ENCODE measurements at places on chromosomes 5 and 9.

DNA sequence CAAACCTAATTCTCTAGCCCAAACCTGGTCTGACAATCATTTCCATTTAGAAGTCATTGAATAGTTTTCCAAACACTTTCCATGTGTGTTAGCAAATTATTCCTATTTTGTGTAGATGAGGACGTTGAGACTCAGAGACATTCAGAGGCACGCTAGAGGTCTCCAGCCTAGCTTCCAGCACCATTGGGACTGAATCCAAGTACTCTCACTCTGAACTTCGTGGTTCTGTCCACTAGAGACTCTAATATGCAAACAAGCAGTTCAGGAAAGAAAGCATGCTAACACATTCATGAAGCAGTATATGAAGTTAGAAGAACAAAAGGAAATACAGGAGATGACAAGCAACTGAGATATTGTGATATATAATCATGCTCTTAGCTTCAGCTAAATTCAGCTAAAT is 354.8 kb downstream of the NTRK2 start:
- DNase-seq: no peak

- no peak for DNase-seq
Observed at GRCh38 chr9:27634879-27635278, 61.6 kb upstream of the C9orf72 start.

GRCh38 chr9:85639675-85640186 is 102.0 kb downstream of the AGTPBP1 start:
- no peak for DNase-seq

DNA sequence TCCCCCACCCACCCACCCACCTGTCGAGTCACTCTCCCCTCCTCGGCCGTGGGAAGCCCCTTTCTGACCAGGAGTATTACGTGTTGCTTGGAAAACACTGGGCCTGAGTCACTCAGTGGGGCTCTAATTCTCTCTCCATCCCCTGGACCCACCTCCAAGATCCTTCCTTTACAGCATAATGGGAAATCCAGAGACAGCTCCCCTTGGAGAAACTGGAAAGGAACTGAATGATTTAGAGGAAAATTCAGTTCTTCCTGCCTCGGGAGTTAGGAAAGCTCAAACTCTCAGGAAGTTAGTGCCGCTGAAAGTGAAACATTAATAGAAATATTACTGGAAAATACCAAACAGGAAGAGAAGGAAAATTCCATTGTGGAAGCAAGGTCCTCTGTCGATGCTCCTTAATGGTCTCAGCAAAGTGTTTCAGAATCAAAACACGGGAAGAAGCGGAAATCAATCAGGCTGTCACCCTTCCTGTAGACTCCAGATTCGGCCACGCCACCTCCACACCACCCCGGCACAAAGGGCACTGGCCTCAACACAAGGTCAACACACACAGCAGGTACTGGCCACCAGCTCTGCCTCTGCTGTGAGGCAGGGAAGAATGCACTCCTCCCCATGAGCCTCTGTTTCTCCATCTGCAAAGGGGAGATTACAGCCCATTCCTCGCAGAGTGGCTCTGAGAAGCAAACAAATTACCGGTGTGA is 9.6 kb downstream of the SHB start:
- no peak for DNase-seq

- no peak for DNase-seq
Observed at GRCh38 chr9:127013597-127013996, 99.0 kb downstream of the RALGPS1 start.

GRCh38 chr5:156590978-156591377 is 259.1 kb upstream of the PPP1R2B start:
- no peak for DNase-seq

DNA sequence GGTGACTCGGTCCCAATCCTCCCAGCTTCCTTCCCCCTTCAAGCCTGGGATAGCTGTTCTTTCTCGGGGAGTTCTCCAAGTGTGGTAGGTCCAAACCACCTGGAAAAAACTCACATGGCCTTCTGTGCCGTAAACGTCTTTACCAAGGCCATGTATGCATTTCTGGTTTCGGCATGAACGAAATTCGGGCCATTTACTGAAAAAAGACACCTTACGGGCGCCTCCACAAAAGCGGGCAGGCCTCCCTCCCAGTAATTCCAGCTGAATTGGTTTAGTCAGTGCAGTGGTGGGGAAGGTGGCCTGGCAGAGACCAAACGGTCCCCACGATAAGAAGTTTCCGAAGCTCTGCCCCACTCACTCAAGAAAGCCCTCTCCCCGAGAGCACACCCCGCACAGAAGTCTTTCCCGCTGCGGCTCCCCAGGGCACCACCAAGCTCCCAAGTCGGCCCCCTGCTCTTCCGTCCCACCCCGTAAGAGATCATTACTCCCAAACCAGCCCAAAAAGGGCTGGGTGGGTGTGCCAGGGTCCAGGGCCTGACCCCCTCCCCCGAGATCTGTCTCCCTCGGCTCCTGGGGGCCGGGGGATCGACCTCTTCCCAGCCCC is 86.3 kb upstream of the MELK start:
- peak; percentile 42 for DNase-seq

DNA sequence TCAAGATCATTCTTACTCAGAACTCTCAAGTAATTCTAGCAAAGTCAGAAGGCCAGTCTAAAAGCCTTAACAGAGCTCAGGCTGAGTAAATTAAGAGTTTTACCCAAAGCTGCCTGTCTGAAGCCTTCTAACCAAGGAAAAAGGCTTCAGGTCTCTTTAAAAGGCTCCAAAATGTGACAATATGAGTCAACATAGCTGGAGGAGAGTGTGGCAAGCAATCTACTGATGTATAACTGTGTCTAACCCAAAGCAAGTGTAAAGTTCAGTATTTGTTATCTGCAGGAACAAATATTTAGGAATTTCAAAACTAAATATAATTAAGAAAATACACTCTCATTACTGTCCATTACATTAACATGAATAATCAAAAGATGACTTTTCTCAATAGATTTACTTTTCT is 11.0 kb downstream of the ZBTB5 start:
- no peak for DNase-seq

GRCh38 chr9:127909839-127910273 is 7.0 kb downstream of the ST6GALNAC4 start:
- no peak for DNase-seq

DNA sequence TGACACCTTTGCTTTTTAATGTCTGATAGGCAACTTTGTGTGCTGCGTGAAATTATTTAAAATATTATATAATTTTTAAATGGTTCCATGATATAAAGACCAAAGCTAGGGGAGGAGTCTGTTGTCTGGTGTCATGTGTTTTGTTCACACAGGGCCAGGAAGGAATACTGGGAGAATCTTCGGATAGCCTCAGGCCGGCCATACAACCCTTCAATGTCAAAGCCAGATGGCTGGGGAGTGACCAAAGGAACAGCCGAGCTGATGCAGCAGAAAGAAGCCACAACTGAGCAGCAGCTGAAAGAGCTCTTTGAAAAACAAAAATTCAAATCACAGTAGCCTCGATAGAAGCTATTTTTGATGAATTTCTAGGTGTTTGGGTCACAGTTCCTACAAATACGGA is 19.2 kb downstream of the BHMT start:
- no peak for DNase-seq

GRCh38 chr9:122227575-122227900 is 1.2 kb downstream of the LHX6 start:
- DNase-seq: no peak

DNA sequence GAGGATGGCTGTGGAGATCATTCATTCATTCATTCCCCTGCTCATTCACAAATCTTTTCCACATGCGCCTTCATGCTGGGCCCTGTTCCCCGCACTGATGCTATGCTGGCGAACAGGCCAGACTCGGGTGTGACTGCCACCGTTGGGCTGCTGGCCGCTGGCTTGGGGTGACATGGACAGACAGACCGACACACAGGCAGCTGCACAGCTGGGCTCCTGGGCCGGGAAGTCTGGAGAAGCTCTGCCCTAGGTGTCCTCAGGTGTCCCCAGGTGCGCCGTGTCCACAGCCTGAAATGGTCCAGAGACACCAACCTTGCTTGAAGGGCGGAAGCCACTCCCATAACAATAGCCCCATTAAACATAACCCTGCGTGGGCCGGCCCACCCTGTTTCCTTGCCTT is 35.0 kb upstream of the BARHL1 start:
- DNase-seq: no peak

DNA sequence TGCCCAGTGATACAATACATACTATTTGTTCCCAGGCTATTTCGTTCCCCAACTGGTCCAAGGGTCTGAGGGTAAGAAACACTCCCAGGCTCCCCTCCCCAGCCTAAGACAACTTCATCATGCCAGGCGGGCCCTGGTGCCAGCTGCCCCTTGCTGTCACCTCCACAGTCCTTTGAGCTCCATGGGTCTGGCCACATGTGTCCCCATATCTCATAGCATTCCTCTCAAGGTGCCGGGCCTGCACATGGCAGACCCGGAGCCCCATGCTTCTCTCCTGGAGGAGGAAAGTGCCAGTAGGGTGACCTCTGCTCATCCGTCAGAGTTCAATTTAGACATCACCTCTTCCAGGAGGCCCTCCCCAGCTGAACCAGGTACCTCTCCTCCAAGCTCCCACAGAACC is 120.5 kb downstream of the C5orf15 start:
- DNase-seq: no peak

DNA sequence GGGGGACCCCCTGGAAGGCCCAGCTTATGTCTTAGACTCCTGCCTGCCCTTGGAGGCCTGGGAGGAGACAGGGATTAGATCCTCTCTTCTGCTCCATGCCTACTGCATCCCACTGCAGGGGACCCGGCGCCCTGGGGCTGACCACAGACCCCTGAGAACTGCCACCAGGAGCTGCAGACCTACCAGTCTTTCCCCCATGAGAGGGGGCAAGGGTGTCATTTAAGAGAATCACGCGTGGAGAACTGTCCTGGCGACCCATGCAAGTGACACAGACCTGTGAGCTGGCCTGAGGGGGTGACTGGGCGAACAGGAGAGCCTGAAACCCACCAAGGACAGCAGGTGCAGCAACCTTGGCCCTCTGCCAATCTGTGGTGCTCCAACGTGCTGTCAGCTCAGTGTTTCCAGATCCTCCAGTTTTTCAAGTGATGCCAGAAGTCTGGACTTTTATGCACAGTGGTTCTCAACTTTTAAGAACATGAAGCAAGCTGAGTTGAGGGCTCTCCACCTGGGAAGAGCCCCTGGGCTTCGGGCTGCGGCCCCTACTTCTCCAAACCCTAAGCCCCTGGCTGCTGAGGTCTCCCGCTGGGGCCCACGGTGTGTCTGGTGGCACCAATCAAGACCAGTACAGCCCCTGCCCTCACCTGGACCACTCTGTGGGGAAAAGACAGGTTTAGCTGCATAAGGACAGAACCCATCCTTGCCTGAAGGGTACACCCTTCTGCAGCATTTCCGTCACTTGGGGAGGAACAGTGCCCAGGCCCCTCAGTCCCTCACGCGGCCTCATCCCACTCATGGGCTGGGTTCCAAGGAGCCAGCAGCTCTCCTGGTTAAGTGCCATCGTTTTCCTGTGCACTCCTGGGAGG is 18.2 kb downstream of the GFPT2 start:
- DNase-seq: no peak

DNA sequence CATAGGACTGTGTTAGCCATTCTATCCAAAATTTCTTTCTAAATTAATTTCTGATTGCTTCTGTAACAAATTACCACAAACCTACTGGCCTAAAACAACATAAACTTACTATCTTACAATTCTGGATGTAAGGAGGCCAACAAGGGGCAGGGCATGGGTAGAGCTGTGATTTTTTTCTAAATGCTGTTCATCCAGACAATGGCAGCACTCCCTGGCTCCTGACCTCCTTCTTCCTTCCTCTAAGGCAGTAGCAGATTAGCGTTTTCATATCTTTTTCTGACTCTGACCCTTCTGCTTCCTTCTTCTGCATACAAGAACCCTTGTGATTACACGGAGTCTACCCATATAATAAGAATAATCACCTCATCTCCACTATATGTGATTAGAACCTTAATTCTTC is 1005.8 kb downstream of the CDH12 start:
- DNase-seq: no peak

- no peak for DNase-seq
Observed at GRCh38 chr5:78064941-78065472, 229.5 kb downstream of the AP3B1 start.

DNA sequence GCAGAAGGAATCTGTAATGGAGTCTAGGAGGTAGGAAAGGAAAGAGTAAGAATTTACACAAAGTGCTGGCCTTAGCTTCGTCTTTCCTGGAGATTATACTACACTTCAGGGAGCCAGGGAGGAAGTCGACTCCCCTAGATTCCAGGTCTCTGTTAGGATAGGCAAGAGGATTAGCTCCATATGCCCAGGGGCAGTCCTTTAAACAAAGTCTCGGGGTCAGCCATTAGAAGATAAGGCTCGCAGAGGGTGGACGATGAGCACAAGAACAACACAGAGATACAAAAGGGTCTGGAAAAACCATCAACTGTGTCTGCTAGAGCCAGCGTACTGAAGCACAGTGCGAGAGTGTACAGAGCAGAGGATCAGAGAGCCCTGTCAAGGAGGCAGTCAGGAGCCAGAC is 344.7 kb upstream of the TNC start:
- no peak for DNase-seq

- DNase-seq: peak; percentile 47
Observed at GRCh38 chr9:17462869-17463464, 115.9 kb upstream of the SH3GL2 start.

DNA sequence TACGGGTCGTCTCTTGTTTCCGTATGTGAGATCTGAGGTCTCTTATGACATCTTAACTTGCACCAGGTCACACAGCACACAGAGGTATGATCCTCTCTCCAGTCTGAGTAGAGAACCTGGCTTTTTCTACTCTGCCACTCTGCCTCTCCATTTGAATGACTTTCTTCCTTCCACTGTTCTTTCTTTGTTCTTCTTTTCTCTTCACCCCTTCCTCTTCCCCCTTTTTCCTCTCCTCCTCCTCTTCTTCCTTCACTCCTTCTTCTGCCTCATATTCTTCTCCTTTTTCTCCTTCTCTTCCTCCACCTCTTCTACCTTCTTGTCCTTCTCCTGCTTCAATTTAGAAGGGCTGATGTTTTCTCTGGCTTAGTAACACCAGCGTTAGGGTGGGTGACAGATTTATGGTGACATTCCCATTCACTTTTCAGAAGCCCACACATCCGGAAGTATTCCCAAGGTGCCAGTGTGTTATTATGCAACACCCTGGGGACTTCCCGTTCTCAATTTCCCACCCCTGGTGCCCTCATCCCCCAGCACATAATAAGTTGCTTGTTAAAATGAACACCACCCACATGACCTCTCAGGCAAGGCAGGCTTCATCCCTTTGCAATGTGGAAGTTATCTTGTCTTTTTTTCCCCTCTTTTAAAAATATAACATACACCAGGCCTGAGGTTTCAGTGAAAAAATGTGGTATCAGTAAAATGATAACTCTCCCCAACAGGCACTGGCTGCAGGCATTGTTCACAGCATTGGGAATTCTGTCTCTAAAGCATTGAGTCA is 122.0 kb downstream of the PAPPA start:
- no peak for DNase-seq

DNA sequence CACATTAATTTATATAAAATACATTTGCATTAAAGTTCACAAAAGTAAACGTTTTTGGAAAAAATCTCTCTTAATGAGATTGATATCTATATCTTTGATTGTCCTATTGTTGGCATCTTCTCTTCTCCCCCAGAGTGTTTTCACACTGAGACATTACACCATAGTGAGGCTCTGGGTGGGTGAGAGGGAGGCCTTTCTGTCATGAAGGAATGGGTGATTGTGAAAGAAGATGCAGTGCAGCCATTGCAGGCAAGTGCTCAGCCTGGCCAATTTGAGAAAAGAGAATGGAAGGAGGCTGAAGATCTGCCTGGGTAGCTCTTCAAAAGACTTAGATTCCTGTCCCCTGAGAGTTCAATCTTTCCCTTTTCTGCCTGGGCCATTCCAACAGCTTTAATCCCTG is 140.8 kb downstream of the SLC12A2 start:
- no peak for DNase-seq

Data from mesothelial cell of epicardium (in vitro differentiated cells).